ENCODE measurements at places on chromosomes 3 and 15.
A peak's percentile ranks its signal among the peaks of the same experiment; 100 is the strongest.

DNA sequence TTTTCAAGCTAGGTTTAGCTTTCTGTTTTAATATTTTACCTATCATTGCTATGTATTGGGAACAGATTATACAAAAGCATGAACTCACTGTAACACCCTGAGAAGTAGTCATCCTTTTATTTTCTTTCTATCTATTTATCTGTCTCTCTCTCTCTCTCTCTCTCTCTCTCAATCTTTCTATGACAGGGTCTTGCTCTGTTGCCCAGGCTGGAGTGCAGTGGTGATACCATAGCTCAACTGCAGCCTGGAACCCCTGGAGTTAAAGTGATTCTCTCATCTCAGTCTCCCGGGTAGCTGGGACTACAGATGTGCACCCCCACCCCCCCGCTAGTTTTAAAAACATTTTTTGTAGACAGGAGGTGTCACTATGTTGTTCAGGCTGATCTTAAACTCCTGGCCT is 28.9 kb downstream of the PRTG start:
- no peak overlapping the region for H3K27ac ChIP-seq
- H3K36me3 ChIP-seq, result no peaks in the 10 kb centered on the region
- no peaks in the 10 kb centered on the region for H3K27me3 ChIP-seq
- H3K4me3 ChIP-seq, result no peak overlapping the region
- H3K4me1 ChIP-seq, result no peaks in the 10 kb centered on the region
- no peak for DNase-seq

- no peaks in the 10 kb centered on the region for H3K27me3 ChIP-seq
- DNase-seq, result no peak
- no peak overlapping the region for H3K27ac ChIP-seq
- no peak overlapping the region for H3K4me3 ChIP-seq
Measured at GRCh38 chr3:173641696-173642095, 244.2 kb downstream of the NLGN1 start.

GRCh38 chr3:48492461-48493202 is 11.3 kb downstream of the SHISA5 start:
- H3K27ac ChIP-seq, result no peak overlapping the region
- H3K4me3 ChIP-seq, result no peak overlapping the region
- no peak for DNase-seq
- H3K27me3 ChIP-seq, result no peaks in the 10 kb centered on the region
- no peaks in the 10 kb centered on the region for H3K36me3 ChIP-seq

GRCh38 chr3:7745711-7746110 is 755.9 kb upstream of the LMCD1 start:
- H3K27me3 ChIP-seq, result no peaks in the 10 kb centered on the region
- H3K36me3 ChIP-seq, result no peaks in the 10 kb centered on the region
- H3K4me3 ChIP-seq, result no peak overlapping the region
- no peaks in the 10 kb centered on the region for H3K4me1 ChIP-seq

GRCh38 chr15:68479406-68479805 is 47.4 kb upstream of the ITGA11 start:
- no peak for DNase-seq
- H3K27me3 ChIP-seq, result no peaks in the 10 kb centered on the region
- H3K27ac ChIP-seq, result no peak overlapping the region
- H3K4me1 ChIP-seq, result no peaks in the 10 kb centered on the region

- no peak overlapping the region for H3K4me3 ChIP-seq
- H3K27me3 ChIP-seq, result no peaks in the 10 kb centered on the region
- H3K4me1 ChIP-seq, result no peaks in the 10 kb centered on the region
- no peak overlapping the region for H3K27ac ChIP-seq
- no peak for DNase-seq
Measured at GRCh38 chr3:155497930-155498647, 204.6 kb upstream of the STRIT1 start.

DNA sequence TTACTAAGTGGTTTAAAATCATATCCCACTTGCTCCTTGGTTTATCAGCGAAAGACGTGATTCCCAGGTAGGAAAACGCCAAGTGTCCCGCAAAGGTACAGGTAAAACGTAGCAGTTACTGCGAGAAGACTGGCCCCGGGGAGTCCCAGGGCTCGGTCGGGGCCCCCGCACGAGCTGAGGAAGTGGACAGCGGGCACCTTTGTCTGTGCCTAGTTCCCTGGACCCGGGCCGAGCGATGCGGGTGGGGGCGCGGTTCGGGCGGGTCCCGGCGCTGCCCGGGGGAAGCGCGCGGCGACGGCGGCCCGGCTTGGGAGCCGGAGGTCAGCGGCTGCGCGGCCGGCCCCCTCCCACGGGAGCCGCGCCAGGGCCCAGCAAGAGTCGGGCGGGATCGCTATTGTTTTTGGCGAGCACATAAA is 864 bp upstream of the NEO1 start:
- H3K36me3 ChIP-seq, result no peaks in the 10 kb centered on the region
- H3K27ac ChIP-seq, result peak overlapping the region; percentile 88
- H3K4me3 ChIP-seq, result peak overlapping the region; percentile 63

- no peaks in the 10 kb centered on the region for H3K4me1 ChIP-seq
- H3K27ac ChIP-seq, result no peak overlapping the region
- no peak for DNase-seq
- H3K4me3 ChIP-seq, result no peak overlapping the region
- no peaks in the 10 kb centered on the region for H3K27me3 ChIP-seq
Measured at GRCh38 chr15:56679225-56679624, 54.1 kb downstream of the ZNF280D start.

- no peaks in the 10 kb centered on the region for H3K4me1 ChIP-seq
- H3K36me3 ChIP-seq, result no peaks in the 10 kb centered on the region
- no peak overlapping the region for H3K27ac ChIP-seq
Measured at GRCh38 chr15:31086344-31086743, 15.2 kb downstream of the TRPM1 start.

GRCh38 chr15:39132954-39133600 is 447.8 kb upstream of the THBS1 start:
- H3K27me3 ChIP-seq, result no peaks in the 10 kb centered on the region
- peaks cover 8% of the 10 kb centered on the region for H3K4me1 ChIP-seq
- H3K4me3 ChIP-seq, result no peak overlapping the region
- no peaks in the 10 kb centered on the region for H3K36me3 ChIP-seq
- DNase-seq, result no peak
- H3K27ac ChIP-seq, result no peak overlapping the region

All from tibial nerve (tissue), 4 donors.